ENCODE measurements at places on chromosomes 6 and 20.

GRCh38 chr6:170172392-170172791 lies 118.5 kb downstream of the DLL1 start:
- DNase-seq: no peak

DNA sequence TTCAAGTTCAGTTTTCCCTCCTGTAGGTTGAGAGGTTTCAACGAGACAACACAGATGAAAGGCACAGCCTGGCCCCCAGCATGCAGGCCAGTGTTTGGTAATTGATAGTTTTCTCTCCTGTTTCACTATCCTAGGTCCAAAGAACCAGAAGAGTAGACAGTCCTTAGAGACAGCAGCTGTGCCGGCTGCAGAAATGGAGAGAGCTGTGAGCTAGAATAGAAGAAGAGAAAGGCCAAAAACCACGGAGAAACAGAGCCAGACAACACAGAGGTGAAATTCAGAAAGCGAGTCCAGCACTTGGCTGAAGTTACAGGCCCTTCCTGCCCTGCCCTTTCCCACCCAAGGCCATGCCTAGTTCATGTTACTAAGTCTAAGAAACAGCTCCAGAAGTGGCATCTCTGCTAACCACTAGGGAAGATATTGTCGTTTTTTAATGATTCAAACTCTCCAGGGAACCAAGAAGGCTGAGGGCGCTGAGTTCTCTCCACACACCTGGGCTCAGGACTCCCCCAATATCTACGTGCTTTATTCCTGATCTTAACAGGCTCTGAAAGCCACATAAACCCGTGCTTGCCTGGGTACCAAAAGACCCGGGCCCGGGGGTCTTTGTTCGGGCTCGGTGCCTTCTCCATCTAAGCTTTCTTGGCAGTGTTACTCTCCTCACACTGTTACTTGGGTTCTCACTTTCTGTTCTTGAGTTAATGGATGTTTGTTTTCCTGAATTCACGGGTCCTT lies 16.5 kb upstream of the RBPJL start:
- no peak for DNase-seq

- peak; percentile 63 for DNase-seq
These were observed 14.3 kb upstream of the FOXP4 start for GRCh38 chr6:41531591-41532582.

GRCh38 chr6:98044791-98045470 lies 761.9 kb upstream of the MMS22L start:
- no peak for DNase-seq

DNA sequence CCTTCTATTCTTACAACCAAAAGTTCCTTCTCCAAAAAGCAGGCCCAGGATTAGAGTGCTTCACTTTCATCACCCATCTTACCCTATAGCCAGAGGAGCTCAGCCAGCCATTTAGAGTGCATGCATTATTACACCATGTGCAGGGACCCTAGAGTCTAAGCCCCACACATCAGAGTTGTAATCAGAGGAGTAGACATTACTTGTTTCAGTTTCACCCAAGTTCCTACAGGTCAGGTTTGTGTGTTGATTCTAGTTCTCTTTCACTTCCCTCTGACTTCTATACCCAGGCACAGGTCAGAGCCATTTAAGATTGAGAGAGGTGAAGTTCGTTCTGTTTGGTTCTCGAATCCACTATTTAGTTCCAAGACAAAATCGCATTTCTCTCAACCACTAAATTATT lies 16.3 kb upstream of the ARFGEF3 start:
- no peak for DNase-seq

DNA sequence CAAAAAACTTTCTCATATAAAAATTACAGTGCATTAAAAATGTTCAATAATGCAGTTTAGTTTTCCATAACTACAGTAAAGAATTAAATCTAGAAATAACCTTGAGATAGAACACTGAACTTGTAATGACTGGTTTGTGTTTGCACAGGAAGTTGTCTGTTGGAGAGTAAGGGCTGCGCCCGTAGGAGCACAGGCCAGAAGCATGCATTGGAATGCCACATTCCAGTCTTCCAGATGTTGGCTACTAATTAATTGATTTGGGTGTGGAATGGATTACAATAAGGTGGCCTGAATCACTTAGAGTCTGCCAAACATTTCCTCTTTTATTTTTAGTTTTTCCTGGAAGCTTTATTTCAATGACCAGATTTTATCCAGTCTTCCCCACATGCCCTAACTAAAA lies 582.6 kb upstream of the MMS22L start:
- no peak for DNase-seq

GRCh38 chr20:25579081-25579770 lies 6.1 kb downstream of the NINL start:
- DNase-seq: no peak

DNA sequence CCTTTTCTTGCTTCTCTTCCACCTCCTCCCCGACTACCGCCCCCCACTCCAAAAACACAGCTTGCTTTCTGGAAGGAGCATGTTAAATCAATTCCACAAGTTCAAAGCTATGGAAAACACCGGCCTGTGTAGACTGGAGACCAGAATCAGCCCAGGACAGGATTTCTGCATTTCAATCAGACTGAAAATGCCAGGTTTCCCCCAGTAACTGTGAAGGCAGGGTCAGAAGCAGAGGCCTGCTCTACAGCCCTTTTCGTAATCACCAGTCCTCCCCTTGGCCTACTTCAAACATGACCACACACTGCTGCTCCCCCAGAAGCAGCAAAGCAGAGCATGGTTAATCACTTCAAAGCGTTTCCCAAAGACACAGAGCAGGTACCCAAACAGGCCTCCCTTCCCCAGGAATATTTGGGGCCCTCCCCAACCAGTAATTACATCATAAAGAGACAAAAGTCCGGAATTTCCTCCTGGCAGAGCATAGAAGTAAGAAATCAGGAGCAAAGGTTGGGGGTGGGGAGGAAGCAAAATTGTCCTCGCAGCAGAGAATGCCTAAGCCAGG lies 38.4 kb downstream of the ZMYND8 start:
- no peak for DNase-seq

DNA sequence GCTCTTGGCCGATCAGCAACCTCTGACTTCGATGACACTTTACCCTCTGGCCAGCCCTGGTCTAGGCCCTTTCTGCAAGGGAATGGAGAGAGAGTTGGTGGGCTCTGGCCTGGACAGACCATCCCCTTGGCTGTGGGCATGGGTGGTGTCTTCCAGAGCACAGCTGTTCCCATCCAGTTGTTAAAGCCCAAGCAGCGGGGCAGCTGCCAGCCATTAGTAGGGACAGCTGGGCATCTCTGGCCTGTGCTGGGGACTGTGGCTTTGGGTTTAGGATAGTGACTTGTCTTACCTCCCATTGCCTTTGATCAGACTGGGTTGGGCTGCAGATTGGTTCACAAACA lies 2.8 kb downstream of the CDC25B start:
- no peak for DNase-seq

DNA sequence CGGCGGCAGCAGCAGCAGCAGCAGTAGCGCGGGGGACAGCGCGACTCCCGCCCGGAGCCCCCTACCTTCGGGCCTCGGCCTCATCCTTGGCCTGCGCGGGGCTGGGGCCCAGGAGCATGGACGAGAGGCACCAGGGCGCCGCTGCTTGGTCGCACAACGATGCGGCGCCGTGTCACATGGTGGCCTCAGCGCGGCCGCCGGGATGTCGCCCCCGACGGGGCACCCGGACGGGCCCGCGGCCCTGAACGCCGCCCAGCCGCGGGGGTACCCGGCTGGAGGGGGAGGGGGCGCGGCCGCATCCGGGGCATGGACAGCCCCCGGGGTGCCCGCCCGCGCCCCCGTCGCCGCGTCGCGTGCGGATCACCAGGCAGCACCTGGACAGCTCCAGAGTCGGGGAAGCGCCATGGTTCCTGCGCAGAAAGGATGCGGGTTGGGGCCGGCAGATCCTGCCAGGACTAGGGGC lies 57.1 kb downstream of the CDH22 start:
- no peak for DNase-seq
